NCI-H187 treated with DMSO at 0.1 percent for 48 hours (cell line): ENCODE measurements at places on chromosomes 16 and 17.

DNA sequence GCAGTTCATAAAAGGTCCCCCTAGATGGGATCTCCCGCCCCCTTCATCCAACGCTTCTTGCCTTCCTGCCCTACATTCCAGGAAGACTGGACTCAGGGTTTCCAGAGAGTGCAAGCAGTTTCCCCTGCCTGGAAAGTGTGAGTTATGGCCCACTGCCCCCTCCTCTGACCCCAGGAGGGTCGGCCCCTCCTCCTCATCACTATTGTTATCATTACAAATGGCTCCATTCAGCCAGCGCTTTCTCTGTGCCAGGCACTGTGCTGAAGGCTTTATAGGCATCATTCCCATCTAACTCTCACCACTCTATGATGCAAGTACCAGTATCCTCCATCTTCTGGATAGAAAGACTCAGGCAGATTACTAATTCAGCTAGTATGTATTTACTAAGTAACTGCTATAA, 90.7 kb downstream of the USP31 start:
- no peak for DNase-seq

DNA sequence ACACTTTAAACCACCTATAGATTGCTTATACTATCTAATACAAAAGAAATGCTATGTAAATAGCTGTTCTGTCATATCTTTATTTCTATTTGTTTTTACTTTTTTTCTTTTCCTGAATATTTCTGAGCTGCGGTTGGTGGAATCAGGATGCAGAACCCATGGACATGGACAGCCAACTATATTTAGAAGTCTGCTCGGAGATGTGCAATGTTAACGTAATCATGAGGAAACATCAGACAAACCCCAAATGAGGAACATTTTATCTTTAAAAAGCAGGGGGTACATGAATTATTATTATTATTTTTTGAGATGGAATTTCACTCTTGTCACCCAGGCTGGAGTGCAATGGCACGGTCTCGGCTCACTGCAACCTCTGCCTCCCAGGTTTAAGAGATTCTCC, 31.4 kb upstream of the GHDC start:
- DNase-seq = no peak

- DNase-seq = no peak
These were observed 395 bp downstream of the STXBP4 start for GRCh38 chr17:54968988-54969332.

DNA sequence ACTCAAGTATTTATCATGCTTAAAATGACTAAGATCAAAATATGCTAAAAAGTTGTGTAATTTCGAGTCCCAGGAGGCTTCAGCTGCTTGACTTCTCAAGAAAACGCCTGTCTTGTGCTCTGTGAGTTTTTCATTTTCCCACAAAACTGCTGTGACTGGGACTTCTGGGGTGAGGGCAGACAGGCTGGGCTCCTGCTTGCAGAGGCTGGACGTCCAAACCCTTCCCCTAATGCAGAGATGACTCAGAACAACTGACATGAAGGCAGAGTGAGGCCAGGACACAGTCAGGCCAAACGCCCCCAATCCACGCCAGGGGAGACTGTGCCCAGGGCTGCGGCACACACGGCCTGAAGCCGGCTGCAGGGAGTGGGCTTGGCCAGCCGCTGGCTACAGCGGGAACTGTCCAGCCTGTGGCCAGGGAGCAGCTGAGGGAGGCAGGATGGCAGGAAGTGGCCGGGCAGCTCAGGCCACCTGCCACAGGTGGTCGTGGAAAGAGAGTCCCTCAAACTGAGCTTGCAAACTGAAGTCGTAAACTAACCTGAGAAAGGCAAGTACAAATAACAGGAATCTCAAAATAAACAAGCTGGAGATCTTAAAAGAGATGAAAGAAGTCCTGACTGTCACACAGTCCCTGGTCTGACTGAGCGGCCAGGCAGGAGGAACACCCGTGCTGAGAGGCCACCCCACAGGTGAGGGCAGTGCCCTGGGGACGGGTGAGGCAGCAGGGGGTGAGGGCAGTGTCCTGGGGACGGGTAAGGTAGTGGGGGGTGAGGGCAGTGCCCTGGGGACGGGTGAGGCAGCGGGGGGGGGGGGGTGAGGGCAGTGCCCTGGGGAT, 21.3 kb upstream of the HEXD start:
- no peak for DNase-seq

- no peak for DNase-seq
These were observed 14.4 kb upstream of the RNF213 start for GRCh38 chr17:80246266-80246681.

DNA sequence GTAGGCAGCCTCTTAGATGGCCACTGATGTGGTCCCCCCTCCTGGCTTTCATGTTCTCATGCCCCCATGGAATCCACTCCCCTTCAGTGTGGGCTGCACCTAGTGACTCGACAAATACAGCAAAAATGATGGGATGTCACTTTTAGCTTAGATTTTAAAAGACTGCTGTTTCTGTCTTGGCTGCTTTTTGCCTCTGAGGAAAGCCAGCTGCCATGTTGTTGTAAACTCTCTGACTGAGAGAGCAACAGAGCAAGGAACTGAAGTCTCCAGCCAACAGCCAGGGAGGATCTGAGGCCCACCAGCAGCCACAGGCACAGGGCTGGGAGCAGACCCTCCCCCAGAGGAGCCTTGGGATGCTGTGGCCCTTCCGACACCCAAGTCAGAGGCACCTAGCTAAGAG, 60.6 kb upstream of the MARCHF10 start:
- no peak for DNase-seq

DNA sequence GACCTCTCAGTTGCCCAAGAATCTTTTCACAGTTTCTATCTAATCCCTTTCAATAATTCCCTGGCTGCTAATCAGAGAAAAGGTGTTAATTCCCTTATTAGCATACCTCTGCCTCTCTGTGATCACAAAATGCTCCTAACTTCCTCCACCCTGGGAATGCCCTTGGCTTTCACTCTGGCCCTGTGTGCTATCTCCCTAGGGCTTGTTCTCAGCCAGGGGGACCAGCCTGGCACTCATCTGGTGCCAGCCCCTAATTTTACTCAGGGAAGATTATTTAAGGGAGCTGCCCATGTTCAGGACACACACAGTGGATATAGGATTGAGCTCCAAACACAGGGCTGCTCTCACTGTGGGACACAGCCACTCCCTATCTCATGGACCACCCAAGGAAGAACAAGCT, 225.2 kb downstream of the GRIN2A start:
- no peak for DNase-seq

DNA sequence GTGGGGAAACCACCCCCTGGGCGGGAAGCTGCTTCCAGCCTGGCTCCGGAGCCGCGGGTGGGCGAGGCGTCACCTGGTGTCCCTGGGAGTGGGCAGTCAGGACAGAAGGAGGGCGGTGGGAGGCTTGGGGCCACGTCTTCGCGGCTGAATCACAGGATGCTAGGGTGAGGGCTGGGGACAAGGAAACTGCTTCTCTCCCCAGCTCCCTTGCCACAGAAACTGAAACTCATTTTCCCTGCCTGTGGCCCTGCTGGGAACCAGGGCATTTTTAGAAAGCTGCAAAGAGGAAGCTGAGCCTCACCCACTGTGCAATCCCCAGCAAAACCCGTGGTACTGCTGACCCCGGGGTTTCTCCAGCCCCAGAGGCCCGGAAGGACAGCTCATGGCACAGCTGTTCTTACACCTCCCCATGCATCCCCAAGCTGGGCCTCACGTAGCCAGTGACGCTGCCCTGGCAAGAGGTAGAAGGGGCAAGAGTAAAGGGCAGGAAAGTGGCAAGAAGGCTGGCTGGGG, 8.2 kb downstream of the RHBDF2 start:
- DNase-seq = no peak

DNA sequence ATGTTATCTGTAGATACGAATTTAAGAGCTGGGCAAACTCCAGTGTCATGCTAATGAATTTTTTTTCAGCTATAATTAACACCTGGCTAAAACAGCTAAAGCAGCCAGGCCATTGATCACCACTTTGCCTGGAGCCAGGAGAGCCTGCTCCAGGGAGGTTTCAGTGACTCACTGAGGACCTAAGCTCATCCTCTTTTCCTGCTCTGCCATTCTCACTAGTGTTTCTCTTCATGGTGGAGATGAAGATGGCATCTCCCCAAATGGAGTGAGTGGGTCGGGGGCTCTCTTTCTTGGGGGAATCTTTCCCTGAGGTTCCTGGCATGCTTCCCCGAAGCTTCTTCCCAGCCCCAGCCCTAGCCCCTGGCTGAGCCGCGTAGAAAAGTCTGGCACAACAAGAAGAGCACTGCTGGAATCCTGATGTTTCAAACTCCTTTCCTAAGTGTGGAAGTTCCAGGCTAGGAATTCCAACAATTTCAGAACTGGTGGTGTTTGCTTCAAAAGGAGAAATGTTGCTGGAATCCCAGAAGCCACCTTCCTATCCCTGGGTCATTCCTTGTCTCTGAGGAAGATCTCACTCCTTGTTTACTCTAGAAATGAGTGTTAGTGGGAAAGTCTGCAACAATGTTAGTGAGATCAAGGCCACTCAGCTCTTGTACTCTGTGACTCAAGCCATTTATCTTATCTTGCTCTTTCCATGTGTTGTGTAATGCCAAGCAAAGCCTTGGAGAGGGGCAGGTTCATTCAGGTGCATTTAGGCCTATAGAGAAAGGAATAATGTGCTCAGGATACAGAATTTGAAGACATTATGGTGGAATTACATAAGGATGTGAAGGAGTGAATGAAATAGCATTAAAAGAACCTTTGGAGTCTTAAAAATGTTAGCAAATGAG, 26.0 kb upstream of the B4GALNT2 start:
- no peak for DNase-seq

DNA sequence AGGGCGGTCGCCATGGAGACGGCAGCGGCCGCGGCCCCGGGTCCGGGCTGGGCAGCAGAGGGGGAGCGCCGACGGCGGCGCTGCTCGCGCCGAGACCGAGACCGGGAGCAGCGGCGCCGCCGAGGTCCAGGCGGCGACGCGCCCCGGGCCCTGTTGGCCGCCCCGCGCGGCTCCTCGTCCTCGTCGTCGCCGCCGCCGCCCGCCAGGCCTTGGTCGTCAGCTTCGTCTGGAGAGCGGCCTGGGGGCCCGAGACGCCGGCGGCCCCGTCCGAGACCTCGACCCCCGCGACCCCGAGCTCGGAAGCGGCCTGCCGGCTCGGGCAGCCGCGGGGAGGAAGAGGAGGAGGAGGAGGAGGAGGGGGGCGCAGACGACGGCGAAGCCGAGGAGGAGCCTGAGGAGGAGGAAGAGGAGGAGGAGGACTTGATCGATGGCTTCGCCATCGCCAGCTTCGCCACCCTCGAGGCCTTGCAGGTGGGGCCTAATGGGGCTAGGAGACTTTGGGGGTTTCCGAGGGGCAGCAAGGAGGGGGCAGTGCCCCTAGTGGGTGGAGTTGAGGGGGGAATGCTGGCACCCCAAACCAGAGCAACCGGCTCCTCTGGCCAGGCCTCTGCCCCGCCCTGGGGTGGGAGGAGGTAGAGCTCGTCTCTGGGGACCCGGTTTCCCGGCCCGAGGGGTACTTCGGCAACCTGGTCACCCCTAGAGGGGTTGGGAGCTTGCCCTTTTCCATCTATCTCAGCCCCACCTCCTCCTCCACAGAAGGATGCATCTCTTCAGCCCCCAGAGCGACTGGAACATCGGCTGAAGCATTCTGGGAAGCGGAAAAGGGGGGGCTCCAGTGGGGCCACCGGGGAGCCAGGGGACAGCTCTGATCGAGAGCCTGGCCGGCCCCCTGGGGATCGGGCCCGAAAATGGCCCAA, 1.5 kb downstream of the FBRS start:
- no peak for DNase-seq

DNA sequence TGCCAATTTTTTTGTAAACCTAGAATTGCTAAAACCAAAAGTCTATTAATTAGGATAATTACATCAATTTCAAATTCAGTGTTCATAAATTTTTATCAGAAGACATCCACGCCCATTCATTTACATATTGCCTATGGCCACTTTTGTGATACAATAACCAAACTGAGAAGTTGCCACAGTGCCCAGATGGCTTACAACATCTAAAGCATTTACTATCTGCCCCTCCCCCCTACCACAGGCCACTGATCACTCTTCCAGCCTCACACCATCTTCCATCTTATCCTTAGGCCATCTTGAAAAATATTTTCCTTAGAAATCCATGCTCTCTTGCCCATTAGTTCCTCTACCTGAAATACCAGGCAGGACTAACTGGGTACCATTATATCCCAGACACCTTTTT, 6.3 kb upstream of the PRKAR1A start:
- DNase-seq = no peak

DNA sequence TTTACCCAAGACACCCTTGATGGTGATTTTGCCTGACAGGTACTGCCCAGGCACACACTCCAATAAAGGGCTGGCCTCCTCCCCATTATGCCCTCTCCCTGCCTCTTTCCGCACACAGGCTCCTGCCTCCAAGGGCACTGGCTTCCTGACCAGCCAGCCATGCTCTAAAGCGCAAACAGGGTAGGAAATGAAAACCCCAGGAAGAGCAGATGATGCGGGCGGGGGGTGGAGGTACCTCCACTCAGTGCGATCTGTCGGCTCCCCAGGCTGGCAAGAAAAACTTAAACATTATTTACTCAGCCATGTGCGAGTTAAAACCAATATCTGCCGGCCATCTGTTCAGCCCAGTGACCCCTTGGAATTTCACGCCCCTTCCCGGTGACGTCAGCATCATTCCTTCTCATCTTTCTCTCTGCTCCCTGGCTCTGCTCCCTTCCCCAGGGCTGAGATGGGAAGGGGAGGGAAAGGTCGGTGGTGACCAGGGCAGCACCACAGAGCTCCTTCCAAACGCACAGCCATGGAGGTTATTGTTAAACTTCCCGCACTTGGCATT, 262.5 kb downstream of the CBLN1 start:
- DNase-seq = no peak

DNA sequence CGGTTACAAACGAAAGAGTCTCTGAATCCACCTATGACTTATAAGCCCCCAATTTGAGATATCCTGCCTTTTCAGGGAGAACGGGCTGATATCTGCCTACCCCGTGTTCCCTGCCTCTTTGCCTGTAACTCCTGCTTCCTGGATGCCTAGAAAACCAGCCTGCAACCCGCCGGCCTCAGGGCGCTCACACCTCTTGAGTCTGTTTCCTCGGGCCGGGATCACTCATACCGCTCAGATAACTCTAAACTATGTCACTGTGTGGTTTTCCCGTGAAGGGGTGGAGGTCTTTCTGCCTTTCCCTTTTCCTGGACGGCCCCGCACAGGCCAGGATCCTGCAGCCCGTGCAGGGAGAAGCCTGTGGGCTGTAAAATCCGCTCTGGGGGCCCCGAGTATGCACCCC, 10.4 kb downstream of the RPUSD1 start:
- DNase-seq = no peak

DNA sequence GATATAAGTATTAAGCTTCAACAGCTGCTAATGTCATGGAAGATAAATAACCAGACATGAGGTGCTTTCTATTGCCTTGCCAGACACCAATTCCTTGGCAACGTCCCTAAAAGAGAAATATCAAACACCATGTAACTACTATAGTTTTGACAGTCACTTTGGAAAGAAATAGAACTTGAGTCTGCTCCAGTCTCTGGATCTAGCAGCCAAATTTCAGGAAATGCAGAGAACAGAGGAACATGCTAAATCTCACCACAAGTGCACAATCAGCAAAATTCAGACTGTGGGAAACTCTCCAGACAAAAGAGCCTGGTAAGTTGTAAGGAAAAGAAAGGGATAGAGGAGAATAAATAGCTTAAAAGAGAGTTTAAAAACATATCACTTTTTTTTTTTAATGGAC, 28.4 kb upstream of the TANC2 start:
- no peak for DNase-seq

GRCh38 chr17:30827082-30827481, 2.6 kb upstream of the CRLF3 start:
- no peak for DNase-seq

- no peak for DNase-seq
These were observed 174.3 kb downstream of the UTP18 start for GRCh38 chr17:51434434-51435170.

GRCh38 chr16:727291-727977, 528 bp downstream of the HAGHL start:
- DNase-seq = no peak
